ENCODE measurements at places on chromosomes 4 and X.

- DNase-seq, result no peak
Observed at GRCh38 chr4:40421839-40422708, 86.9 kb downstream of the CHRNA9 start.

- DNase-seq, result no peak
Observed at GRCh38 chr4:153618833-153619232, 65.2 kb upstream of the TLR2 start.

GRCh38 chrX:39667191-39667590, 430.6 kb downstream of the BCOR start:
- no peak for DNase-seq

- no peak for DNase-seq
Observed at GRCh38 chr4:52877694-52878093, 15.6 kb downstream of the RASL11B start.

DNA sequence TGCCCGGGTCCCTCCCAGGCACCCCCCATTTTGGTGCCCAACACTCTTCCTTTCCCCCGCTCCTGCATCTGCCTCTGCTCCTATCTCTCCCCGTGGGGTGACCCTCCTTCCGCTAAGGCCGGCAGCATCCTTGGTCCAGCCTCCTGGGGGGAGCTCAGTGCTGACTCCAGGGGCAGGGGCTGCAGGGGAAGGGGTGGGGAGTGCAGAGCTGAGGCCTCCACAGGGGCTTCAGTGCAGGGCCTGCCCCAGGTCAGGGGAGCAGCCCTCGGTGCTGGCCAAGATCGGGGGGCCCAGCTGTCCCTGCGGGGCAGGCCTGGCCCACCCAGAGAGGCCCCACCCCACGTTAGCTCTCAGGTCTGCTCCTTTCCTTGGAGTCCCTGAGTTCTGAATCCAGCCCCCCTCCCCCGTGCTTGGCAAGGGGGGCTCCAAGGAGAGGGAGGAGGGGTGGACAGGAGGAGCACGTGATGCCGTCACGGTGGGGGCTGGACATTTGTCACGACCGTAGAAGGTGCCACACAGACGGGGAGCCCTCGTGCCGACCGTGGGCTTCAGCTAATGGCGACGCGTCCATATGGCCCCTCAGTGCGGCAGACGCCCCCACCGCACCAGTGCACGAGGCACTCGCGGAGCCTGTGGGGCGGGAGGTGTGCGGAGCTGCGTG, 63.5 kb upstream of the ADRA2C start:
- no peak for DNase-seq

GRCh38 chr4:171239196-171239595, 574.0 kb upstream of the GALNTL6 start:
- no peak for DNase-seq

GRCh38 chrX:52420824-52421443, 52.1 kb downstream of the XAGE2 start:
- DNase-seq, result no peak

DNA sequence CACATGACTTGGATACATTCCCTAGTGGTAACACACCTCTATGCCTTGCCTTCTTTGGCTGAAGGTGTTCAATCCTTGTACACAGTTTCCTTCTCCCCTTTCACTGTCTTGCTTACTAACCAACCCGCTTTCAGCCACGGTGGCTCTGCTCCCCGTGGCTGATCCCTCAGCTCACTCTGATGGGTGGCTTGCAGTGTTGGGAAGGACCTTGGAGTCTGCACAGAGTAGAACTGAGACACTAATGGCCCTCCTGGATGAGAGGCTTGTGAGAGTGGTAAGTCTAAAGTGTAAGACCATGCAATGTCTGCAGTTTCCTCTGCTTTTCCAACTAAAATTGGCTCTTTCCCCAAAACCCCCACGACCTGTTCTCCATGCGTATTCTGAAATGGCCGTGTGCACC, 46.0 kb upstream of the GNPDA2 start:
- no peak for DNase-seq

DNA sequence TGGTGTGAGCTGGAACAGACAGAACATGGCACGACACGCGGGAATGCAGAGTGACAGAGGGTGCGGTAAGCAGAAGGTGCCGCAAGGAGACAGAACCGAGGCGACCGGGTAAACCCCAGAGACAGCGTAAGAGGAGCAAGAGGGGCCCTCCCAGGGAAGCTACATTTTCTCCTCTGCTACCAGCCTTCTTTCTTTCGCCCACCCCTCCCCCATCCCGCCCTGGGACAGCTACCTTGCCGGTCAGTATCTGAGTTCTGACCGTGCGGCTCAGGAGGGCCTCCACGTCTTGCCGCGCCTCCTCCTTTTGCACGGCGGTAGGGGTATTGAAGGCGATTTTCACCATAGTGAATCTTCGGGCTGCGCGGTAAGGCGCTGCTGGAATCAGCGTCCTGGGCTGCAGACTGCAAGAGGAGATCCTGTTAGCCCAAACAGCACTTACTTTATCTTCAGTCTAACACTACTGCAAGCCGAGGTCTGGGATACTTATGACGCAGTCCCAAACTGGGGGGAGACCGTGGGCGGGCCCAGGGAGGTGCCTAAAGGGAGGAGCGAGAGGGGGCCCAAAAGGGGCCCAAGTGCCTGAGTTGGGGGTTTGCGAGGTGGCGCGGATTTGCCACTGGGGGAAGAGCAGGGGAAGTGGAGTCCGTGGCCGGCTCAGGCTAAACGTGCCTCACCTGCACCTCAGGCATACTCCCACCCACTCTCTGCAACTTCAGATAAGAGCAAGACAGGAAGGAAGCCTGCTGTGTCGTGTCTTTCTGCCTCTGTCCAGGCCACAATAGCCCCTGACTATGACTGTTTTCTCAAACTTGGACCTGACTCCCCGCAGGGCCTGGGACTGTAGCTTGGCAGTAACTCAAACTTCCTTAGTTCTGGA, at the start of gene ITM2A:
Gene ITM2A (minus strand): TSS at position 462 of the 877 bp plus-strand sequence. CDS start 119 bp downstream, at position 343.
- DNase-seq, result peak; percentile 44

DNA sequence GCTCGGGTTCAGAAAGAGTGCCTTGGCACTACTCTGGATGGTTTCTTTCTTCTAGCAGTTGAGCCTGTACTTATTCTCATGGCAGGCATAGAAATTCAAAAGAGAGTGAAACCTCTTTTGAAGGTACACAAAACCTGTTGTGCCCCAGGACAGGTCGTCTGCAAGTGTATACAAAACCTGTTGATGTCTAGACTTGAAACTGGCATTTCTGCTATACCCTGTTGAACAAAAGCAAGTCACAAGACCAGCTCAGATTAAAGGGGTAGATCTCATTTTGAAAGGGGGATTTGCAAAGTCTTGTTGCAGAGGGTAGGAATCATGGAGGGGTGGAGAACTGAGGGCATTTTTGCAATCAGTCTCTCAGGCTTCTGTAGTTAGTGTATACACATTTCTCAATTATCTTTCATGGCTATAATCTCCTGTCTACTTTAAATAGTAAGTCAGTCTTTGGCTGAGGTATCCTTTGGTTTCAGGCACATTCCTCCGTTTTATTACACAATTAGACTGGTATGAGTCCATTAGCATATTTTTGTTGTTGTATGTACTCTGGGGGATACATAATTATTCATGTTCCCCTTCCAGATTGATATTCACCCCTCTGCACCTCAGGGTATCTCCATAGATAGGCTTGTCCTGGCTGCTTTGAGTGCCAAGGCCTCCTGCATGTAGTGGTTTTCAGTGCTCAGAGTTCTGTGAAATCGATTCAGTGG, 251.4 kb downstream of the DTHD1 start:
- DNase-seq, result no peak

DNA sequence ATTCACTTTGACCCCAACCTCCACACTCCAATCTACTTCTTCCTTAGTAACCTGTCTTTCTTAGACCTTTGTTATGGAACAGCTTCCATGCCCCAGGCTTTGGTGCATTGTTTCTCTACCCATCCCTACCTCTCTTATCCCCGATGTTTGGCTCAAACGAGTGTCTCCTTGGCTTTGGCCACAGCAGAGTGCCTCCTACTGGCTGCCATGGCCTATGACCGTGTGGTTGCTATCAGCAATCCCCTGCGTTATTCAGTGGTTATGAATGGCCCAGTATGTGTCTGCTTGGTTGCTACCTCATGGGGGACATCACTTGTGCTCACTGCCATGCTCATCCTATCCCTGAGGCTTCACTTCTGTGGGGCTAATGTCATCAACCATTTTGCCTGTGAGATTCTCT, 344 bp downstream of the OR13H1 start:
- DNase-seq, result no peak

- DNase-seq, result peak; percentile 16
Observed at GRCh38 chr4:80361329-80361900, 25.9 kb downstream of the CFAP299 start.

- no peak for DNase-seq
Observed at GRCh38 chrX:68193234-68193633, 240.1 kb downstream of the OPHN1 start.

All from CD8-positive, alpha-beta memory T cell (primary cell).